Mesenteric fat pad (tissue), 1 donor: ENCODE measurements at places on chromosomes 2 and 18. TPM values are rescaled to one million over a fixed set of nuclear protein-coding genes. Genes with fewer than 3 reads are reported as not detected.

TUBA3E gene
- total RNA-seq: not detected

NFU1 gene
- total RNA-seq: 94.2 TPM

MC4R gene
- not detected for total RNA-seq

D2HGDH gene
- total RNA-seq: 27.0 TPM

STPG4 gene
- total RNA-seq: not detected

LRP2 gene
- total RNA-seq: not detected

NIF3L1 gene
- total RNA-seq: 13.7 TPM

POTEC gene
- not detected for total RNA-seq

ZNF519 gene
- total RNA-seq: 3.9 TPM

MROH2A gene
- not detected for total RNA-seq

GKN2 gene
- not detected for total RNA-seq

ITM2C gene
- total RNA-seq: 27.1 TPM

CPLX4 gene
- not detected for total RNA-seq

CRYGC gene
- not detected for total RNA-seq

ACOXL gene
- total RNA-seq: not detected

GPAT2 gene
- total RNA-seq: 9.0 TPM

SPP2 gene
- total RNA-seq: not detected

MMADHC gene
- 82.5 TPM for total RNA-seq

C1QL2 gene
- not detected for total RNA-seq

SCN3A gene
- total RNA-seq: 1.3 TPM
